ENCODE measurements at places on chromosomes 2 and 18. TPM values are rescaled to one million over a fixed set of nuclear protein-coding genes. Genes with fewer than 3 reads are reported as not detected.

Gene C2orf78
- not detected for total RNA-seq

- no peak overlapping the region for H3K27ac ChIP-seq
- DNase-seq, result no peak
- no peaks in the 10 kb centered on the region for H3K27me3 ChIP-seq
- H3K4me3 ChIP-seq, result no peak overlapping the region
- no peaks in the 10 kb centered on the region for H3K36me3 ChIP-seq
Observed at GRCh38 chr2:221637851-221638250, 65.7 kb upstream of the EPHA4 start.

DNA sequence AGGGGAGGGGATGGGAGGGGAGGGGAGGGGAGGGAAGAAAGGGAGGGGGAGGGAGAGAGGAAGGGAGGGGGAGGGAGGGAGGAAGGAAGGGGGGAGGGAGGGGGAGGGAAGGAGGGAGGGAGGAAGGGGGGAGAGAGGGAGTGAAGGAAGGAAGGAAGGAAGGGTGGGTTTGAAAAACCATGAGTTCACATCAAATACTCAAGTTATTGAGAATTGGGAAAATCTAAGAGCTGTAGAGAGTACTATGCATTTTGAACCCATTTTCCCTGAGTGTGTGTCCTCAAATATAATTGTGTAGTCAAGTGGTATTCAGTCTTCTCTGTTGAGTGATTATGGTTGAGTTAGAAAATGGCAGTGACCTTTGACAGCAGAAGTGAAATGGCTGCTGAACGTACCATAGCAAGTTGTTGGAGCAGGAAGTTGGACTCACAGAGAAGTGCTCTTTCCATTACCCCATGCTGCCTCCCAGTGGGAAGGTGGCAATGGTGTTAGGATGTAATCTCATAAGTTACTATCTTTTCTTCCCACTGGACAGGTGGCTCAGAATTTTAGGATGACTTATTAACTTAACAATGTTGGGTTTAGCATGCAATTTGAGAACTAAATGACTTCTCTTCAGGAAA, 214.6 kb downstream of the SETBP1 start:
- no peak overlapping the region for H3K4me3 ChIP-seq
- no peaks in the 10 kb centered on the region for H3K27me3 ChIP-seq
- DNase-seq, result no peak
- peaks cover 28% of the 10 kb centered on the region for H3K4me1 ChIP-seq
- no peaks in the 10 kb centered on the region for H3K36me3 ChIP-seq
- no peak overlapping the region for H3K27ac ChIP-seq

DNA sequence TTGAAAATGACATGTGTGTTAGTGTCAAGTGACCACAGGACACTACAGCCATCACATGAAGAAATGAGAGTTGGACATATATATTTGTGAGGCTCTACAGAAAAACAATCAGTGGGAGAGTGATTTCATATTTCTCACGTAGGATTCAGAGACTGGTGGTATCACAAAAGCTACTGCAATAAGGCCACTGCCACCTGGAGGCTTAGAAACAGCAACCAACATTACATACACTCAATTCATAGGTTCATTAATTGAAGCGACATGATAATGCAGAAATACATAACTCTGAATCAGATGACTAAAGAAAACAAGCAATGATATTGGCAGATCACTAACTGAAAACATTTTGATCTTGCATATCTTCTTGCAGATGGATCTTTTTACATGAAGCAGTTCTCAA, 248.1 kb upstream of the KLHL14 start:
- no peaks in the 10 kb centered on the region for H3K36me3 ChIP-seq
- no peak for DNase-seq
- no peak overlapping the region for H3K4me3 ChIP-seq

DNA sequence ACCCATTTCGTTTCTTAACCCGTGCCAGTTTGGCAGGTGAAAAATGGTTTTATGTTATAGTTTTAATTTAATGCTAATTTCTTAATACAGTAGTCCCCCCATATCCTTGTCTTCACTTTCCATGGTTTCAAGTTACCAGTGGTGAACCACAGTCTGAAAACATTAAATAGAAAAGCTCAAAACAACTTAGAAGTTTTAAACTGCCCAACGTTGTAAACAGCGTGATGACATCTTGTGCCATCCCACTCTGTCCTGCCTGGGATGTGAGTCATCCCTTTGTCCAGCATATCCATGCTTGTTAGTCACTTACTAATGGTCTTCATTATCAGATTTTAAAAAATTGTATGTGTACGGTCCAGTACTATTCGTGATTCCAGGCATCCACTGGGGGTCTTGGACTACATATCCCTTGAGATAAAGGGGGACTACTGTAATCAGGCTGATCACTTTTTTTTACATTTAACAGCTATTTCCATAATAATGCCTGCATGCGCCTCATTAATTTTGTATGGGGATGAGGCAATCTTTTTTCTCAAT, 31.9 kb downstream of the SLC66A3 start:
- peaks cover 79% of the 10 kb centered on the region for H3K36me3 ChIP-seq
- DNase-seq, result no peak
- H3K27me3 ChIP-seq, result no peaks in the 10 kb centered on the region
- no peak overlapping the region for H3K27ac ChIP-seq
- no peak overlapping the region for H3K4me3 ChIP-seq

Gene PROKR1
- not detected for total RNA-seq

Gene KIAA2012
- not detected for total RNA-seq

Data from psoas muscle (tissue), 8 donors.